ENCODE measurements at places on chromosomes 2 and 18. TPM values are rescaled to one million over a fixed set of nuclear protein-coding genes. Genes with fewer than 3 reads are reported as not detected.

DNA sequence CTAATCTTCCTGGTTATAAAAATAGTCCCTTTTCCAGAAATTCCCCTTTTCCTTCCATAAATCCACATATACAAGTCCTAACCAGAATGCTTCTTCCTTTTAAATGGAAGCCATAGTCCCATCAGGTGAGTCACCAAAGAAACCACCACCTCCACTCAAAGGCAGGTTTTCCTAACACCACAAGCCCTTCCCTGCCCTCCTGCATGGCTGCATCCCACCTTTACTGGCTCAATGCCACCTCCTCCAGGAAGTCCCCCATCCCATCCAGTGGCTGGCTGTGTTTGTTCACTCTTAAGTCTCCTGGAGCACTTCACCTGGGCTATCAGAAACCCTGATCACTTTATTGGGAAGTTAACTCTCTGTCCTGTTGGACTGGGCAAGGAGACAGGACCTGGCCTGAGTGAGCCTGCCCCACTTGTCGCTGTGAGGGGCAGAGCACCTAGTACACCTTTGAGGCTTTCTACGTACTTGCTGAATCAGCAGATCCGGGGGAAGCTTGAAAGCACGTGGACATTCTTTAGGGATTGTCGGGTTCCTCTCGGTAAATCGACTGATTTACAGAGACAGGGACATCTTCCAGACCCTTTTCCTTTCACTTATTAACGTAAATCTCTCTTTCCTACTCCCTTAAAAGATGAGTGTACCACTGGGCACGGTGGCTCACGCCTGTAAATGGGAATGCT, 71.0 kb downstream of the NGEF start:
- DNase-seq = no peak

- DNase-seq = no peak
Measured at GRCh38 chr2:44686561-44686960, 254.9 kb upstream of the SIX3 start.

GRCh38 chr2:15456352-15456751, 104.8 kb downstream of the NBAS start:
- DNase-seq = no peak

GRCh38 chr2:203928849-203929248, 7.7 kb upstream of the ICOS start:
- no peak for DNase-seq

- no peak for DNase-seq
Measured at GRCh38 chr2:215619022-215619958, 183.4 kb upstream of the FN1 start.

- DNase-seq = no peak
Measured at GRCh38 chr2:236982693-236983455, 102.8 kb upstream of the COPS8 start.

- no peak for DNase-seq
Measured at GRCh38 chr2:219174146-219174545, 2.6 kb downstream of the CNPPD1 start.

- no peak for DNase-seq
Measured at GRCh38 chr2:71389384-71390072, 57.9 kb downstream of the ZNF638 start.

LHCGR gene
- total RNA-seq = not detected

TWIST2 gene
- 4.6 TPM for total RNA-seq

PRSS56 gene
- 0.11 TPM for total RNA-seq

Data from right cardiac atrium (tissue), 5 donors.